Activated CD4-positive, alpha-beta T cell treated with anti-CD3 and anti-CD28 coated beads, Interleukin-2, amount 50 U/mL, for 1 hour (primary cell): ENCODE measurements at places on chromosomes 1 and 21.

DNA sequence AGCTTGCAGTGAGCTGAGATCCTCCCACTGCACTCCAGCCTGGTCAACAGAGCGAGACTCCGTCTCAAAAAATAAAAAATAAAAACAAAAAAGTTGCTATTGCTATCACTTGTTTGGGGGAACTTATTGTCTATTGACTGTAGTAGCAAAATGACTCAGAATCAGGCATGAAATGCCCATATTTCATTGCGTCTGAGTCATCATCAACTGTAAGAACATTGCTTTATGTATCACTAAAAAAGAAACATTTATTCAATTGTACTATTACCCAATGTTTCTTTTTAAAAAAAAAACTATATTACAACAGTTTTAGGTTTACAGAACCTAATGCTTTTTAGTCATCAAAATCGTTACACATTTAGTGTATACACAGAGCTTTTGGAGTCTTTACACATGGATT, 91.0 kb upstream of the FMN2 start:
- DNase-seq, result no peak

DNA sequence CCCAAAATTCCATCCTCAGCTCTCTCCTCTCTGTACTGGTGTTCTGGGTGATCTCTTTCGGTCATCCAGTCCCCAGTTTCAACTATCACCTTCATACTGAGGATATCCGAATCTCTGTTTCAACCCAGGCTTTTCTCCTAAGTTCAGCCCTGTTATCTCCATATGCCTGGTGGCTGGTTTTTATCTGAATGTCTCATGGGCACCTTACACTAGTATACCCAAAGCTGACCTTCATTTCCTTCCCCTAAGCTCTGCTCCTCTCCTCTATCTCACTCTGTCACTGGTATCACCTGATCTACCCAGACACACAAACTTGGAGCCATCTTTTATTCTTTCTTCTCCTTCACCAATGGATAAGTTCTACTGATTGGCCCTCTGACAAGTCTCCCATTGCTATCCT, 53.0 kb downstream of the LRRC71 start:
- DNase-seq, result no peak

DNA sequence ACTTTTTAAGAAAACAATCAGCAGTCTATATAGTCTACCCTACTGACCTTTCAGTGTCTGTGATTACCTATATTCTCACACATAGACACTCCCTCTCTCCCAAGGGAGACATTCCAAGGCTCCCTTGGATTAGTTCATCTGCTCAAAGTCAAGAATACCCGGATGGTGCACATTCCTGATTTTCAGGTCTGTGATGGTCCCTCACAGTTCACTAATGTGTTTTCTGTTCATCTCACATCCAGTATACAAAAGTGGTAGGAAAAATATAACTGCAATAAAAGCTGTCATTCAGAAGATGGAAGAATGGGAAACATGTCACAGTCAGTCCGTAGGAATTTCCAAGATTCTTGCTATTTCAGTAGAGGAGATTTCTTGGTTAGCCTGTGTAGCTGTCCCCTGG, 224.1 kb upstream of the CACYBP start:
- DNase-seq, result no peak

DNA sequence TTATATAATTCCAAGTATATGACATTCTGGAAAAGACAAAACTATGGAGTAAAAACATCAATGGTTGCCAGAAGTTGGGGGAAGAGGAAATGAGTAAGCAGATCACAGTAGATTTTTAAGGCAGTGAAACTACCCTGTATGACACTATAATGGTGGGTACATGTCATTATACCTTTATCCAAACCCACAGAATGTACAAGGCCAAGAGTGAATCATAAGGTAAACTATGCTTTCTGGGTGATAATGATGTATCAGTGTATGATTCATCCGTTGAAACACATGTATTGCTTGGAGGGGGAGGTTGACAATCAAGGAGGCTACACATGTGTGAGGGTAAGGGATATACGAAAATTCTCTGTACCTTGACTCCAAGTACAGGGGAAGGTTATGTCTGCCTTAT, 862.7 kb downstream of the PLA2G4A start:
- no peak for DNase-seq

DNA sequence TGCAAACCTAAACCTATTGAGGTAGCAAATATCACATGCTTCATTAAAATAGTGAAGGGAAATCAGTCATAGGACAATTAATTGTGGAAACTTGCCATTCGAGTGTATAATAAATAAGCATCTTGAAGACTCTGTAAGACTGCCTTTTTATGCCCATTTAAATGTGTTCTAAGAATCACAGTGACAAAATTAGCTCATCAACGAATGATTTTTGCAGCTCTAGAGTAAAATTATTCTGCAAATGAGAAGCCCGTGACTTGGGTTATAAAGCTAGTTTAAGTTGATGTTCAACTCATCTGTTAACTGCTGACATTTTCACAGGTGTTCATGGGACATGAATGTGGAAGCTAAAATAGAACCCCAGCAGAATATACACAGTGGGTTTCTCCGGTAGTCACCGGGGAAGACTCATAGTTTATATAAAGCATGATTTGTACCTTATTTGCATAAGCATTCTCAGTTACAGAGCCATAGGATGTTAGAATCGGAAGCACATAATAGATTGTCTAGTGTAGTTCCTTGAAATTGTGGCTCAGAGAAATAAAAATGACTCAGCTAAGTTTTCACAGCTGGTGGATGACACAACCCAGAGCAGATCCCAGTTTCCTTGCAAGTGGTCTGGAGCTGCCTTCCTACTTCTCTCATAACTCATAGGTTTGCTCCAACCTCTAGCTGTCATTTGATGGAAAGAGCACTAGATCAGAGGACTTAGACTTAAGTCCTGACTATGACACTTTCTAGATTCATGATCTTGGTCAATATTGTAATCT, 107.3 kb downstream of the UCHL5 start:
- no peak for DNase-seq

DNA sequence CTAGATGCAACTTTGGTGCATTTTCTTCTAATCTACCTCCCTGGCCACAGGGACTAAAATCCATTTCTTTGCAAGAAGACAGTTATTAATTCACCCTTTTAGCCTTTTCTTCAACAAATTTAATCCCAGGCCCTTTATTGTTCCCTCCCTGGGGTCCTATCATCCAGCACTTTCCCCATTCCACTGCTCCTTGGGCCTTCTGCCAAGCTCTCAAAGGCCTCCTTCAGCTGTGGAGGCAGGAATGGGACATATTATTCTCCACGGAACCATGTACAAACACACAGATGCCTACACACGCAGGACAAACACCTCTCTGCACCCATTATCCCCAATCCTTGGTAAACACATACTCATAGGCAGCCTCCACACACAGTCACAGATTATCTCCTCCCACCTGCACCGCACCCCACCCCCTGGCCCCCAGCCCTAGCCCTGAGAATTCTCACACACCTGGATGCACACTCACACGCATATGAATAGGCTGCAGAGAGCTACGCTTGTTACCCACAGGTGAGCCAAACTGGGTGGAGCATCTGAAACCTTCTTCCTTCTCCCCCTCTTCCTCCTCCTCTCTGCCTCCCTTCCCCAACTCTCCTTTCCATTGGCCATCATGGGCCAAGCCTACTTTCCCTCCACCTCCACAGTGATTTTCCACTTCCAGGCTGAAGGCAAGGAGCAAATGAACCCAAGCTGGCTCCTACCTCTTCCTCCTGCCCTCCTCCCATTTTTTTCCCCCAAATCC, 11.7 kb downstream of the TAGLN2 start:
- DNase-seq, result no peak

GRCh38 chr1:15676688-15677661, 7.1 kb upstream of the PLEKHM2 start:
- no peak for DNase-seq

DNA sequence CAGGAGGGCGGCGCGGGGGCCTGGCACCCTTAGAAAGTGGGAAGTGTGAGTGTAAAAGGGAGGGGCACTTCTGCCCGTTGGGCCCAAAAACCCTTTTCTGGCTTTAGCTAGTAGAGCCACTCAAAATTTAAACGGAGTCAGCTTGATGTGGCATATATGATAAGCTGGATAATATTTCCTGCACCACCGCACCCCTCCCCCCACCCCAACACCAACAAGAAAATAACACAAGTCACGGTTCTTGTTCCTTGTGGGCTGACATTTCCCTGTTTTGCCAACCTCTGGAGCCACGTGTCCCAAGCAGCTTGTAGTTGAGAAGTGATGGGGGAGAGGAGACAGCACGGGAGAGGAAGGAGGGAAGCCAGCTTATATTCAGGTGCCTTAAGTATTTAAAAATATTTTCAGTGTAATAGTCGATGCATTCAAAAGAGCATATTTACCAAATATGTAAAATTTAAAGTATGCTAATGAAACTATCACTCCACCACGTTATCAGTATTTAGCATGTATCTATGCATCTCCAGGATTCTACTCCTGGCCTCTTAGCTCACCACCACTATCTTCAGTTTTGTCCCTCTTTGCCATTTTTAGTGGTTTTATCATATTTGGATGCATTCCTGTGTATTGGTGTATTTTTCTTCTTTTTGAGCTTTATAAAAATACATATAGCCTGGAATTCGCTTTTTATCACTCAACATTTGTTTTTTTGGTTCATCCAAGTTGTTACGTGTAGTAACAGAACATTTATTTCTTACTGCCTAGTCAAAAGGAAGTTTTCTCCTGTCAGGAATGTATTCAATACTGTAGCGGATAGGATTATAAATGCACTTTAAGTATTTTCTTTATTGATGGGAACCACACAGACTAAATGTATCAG, 773 bp upstream of the DDX59 start:
- no peak for DNase-seq

- DNase-seq, result peak; percentile 56
Observed at GRCh38 chr1:156356875-156357534, 12.0 kb upstream of the RHBG start.

DNA sequence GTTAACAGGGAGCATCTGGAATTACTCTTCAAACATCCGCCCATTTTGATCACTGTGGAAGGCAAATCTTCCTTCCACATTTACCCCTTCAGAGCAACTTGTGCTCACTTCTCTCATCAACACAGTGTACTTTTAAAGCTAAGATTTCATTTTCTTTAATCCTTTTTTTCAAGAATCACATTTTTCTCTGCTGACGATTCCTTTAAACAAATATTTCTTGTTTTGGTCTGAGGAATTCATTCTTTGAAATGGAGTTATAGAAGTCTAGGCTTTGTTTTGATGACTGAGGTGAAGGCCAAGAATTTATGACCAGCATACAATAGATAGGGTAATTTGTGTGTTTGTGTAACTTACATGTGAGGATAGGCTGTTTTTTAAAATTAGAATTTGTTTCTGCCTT, 25.6 kb downstream of the LRRC42 start:
- no peak for DNase-seq

DNA sequence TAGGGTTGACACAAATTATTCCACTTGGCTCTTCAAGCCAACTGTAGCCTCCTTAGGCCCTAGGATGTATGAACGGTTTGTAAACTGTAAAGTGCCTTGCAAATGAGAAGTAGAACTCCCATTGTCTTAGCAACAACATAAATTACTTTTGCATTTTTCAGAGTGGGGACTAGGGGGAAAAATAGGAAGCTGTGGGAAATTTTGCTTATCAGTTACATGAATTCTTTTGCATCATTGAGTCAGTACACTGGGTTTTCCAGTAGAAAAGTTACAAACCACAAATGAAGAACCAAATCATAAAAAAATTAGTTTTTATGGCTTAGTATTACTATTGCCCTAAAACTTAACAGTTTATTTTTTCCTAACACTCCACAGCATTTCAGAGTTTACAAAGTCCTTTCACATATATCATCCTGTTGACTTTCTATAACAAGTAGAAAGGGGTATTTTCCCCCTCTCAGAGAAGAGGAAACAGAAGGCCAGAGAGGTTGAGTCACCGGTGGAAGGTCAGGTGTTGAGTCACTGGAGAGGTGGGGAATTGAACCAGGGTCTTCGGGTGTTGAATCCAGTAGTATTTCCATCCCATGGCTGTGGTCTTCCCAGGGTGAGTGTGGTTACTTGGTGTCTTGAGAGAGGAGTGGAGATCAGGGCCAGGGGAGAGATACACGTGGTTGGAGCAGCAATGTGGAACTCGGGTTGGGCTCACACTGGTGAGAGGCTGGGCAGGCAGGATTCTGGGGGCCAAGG, 71.9 kb upstream of the USP24 start:
- no peak for DNase-seq

GRCh38 chr1:94399453-94399852, 18.7 kb upstream of the ABCD3 start:
- no peak for DNase-seq

DNA sequence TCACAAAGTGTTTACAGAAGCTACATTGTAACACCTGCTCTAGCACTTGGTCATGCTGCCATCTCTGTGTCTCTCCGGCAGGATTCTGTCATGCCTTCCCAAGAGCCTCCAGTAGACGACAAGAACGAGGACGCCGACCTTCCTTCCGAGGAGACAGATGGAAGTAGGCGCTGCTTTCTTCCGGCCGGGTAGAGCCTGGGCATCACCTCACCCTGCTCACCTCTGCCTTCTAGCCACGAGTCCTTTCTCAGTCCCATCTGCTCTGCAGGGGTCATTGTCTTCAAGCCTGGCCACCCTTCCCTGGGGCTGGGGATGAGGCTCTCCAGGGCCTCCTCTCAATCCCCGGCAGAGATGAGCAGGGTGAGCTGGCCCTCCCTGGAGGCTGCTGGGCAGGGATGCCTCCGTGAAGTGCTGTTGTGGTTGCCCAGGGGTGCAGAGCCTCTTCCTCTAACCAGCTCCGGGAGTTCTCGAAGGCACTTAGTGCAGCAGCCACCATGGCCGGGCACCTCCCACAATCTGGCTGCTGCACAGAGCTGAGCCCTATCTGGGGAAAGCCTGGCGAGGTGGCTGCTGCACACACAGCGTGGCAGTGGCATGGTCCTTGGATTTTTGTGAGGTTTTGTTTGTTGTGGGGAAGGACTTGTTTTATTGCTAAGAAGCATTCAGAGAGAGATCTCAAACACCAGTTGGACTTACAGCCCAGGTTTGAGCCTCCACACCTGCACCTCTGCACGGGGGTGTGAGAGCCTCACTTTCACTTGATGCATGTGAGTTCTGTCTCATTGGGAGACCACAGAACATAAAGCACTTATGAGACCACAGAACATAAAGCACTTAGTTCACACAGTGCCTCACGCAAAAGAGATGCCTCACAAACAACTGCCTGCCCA, 48.4 kb downstream of the FAAP20 start:
- no peak for DNase-seq

GRCh38 chr1:1945782-1946393, 26.8 kb upstream of the TMEM52 start:
- DNase-seq, result no peak

DNA sequence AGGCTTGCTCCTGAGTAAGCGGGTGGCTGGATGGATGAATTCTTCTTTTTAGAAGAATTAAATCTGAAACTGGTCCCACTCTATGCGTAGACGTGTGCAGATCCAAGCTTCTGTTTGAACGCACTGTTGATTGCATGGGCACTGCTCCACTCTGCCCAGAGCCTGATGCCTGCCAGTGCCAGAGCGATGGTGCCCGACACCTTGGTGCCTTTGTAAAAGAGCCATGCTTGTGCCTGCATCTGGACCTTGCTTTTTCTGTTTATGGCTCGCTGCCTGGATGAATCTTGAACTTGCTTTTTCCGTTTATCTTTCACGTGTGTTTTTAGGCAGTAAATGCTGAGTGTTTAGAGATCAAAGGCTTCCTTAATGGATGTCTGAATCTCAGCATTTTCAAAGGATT, 15.0 kb upstream of the PWP2 start:
- no peak for DNase-seq

- no peak for DNase-seq
Observed at GRCh38 chr1:215731699-215732098, 164.6 kb downstream of the KCTD3 start.
